ENCODE measurements at places on chromosomes 4 and X.

- DNase-seq, result no peak
Measured at GRCh38 chr4:14333616-14334015, 668.7 kb upstream of the CPEB2 start.

DNA sequence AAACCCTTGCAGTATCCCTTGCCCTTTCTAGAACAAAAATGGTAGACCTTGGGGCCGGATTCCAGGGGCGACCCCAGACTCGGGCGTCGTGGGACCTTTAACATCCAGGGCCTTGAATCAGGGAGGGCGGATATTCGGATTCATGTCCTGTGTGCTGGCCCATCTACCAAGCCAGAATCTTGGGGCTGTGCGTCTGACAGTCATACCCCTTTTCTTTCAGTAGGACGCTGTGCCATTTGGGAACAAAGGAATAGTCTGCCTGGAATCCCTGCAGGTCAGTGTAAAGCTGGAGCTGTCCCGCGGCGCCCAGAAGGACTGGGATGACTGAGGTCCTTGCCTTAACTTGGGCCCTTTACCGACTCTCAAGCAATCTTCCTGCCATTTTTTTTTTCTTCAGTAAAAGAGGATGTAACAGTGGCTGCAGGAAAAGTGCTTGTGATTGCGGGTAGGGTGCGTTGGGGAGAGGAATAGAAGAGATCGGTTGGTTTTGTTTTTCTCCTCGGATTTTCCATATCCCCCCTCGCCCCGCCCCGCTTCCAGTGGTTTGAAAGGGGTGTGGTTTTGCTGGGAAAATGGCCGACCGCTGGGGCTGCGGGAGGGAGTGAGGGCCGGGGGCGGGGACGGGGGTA is 518 bp downstream of the ARMCX1 start:
- DNase-seq, result no peak

DNA sequence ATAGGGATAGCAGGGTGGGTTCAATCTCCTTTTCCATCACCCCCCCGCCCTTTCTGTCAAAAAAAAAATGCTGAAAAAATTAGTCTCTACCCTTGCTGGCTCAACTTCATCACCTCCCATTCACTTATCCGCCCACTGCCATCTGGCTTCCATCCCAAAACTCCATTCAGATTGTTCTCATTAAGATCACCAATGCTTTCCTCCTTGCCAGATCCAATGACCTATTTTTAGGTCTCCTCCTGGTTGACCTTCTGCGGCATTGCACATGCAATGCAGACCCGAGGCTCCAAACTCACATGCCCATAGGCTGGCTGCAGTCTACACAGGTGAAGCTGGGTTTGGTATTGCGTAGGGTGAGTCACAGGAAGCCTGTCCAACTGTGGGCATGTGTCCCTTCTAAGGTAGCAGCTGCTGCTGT is 21.1 kb upstream of the STIM2 start:
- no peak for DNase-seq

DNA sequence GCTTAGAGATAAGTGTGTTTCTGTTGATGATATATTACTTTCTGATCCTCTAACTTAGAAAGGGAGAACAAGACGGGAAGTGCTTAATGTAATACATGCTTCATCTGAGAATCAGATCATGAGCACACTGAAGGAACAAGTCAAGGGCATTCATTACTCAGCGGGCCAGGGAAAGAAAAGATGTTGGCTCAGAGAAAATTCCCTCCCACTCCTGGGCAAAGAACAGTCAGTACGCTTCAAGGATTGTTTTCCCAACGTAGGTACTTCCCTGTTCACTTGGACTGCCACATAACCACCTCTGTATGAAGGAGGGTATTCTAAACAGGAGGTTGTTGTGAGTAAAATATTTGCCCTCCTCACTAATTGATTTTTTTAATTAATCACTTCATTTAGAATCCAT is 374.5 kb upstream of the FMR1 start:
- DNase-seq, result no peak

DNA sequence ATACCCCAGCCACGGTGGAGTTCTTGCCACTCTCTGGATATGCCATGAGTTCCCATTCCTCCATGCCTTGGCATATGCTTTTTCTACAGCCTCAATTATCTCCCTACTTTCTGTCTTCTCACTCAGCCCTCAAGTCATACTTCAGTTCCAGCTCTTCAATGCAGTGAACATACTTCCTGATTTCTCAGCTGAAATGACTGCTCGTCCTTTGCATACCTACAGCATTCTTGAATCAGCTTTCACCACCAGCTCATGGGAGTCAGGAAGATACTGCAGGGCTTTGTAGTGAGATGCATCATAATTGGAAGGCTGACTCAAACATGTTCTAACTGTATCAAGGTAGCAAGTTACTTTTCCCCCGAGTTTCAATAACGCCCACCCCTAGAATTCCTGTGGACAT is 118.4 kb downstream of the APBB2 start:
- no peak for DNase-seq

DNA sequence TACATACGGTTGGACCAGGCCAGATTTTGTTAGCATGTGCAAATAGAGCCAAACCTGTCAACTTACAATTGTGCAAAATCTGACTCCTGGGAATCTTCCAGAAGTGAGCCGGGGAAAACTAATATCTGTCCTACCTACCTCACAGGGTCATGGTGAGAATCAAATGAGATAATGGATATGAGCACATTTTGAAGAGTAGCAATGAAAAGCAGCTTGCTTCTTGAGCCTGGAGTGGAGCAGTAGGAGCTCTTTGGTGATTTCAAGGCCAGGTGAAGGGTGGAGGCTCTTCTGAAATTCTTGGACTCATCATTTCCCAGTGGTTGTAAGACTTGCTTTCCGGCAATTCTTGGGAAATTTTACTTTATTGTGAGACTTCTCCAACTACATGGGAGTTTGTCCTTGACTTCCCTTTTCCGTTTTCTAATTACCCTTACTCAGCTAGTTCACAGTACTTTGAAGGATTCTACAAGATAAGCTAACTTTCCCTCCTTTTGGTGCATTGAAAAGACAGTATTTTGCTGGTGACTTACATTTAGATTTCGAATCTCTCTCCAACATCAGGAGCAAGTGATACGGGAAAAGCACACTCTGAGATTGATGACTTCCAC is 12.2 kb downstream of the PLAC1 start:
- no peak for DNase-seq

GRCh38 chr4:2400841-2401609 is 17.4 kb downstream of the ZFYVE28 start:
- no peak for DNase-seq

DNA sequence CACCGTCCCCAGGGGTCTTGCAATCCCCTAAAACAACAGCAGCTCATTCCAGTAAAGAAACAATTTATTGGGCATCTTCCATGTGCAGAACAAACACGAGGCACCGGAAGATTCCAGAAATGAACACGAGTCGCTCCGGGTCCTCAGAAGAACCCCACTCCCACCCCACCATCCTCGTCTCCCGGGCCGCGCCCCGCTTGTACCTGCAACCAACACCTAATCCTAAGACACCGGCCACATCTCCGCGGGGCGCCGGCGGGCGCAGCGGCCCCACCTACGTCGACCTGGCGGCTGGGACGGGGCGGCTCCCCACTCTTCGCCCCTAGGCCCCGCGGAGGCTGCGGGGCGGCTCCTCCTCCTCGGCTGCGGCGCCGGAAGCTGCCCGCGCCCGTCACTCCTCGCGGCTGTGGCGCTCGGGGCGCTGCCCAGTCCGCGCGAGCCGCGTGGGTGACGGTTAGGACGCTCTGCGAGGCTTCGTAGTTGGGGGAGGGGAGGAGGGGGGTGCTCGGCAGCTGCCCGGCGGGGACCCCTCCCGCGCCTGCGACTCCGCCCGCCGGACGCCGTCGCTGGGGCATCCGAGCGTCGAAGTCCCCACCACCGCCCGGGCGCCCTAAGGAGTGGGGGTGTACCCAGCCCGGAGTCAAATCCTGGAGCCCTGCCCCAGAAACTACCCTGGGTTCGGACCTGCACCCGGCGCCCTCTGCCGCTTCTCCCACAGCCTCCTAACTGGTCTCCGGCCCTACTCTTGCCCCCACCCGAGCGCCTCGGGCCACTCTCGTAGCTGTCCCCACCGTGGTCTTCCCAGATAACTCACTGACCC is at the start of gene CCDC158:
TSS of gene CCDC158 (minus strand) at position 380 of the 820 bp plus-strand sequence. CDS start 17,934 bp downstream, outside the sequence.
- DNase-seq, result no peak

DNA sequence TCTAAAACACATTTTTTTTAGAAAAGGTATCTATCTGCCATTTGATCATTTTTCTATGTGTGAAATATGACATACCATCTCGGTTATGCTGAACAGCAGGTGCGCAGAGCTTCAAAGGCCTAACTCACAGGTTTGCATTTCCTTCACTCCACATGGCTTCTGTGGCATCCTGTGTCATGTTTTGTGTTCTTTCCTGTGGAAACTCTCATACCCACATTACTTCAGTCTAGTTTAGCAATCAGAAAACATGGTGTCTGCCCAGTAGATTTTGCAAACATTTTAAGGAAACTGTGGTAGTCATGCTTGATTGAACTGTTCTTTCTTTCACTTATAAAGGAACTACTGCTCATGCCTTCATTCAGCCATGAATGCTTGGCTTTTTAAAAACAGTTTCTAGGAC is 11.3 kb upstream of the ARAP2 start:
- DNase-seq, result no peak

- DNase-seq, result no peak
Measured at GRCh38 chr4:44446191-44446590, 2.4 kb downstream of the KCTD8 start.

GRCh38 chr4:112923516-112923915 is 125.9 kb upstream of the ANK2 start:
- DNase-seq, result no peak

GRCh38 chr4:40713798-40714197 is 36.0 kb upstream of the NSUN7 start:
- no peak for DNase-seq

GRCh38 chr4:124427095-124427767 is 285.3 kb downstream of the ANKRD50 start:
- no peak for DNase-seq

GRCh38 chrX:147476008-147476407 is 435.7 kb upstream of the FMR1 start:
- DNase-seq, result no peak

GRCh38 chrX:150871341-150871811 is 27.1 kb downstream of the CD99L2 start:
- no peak for DNase-seq

DNA sequence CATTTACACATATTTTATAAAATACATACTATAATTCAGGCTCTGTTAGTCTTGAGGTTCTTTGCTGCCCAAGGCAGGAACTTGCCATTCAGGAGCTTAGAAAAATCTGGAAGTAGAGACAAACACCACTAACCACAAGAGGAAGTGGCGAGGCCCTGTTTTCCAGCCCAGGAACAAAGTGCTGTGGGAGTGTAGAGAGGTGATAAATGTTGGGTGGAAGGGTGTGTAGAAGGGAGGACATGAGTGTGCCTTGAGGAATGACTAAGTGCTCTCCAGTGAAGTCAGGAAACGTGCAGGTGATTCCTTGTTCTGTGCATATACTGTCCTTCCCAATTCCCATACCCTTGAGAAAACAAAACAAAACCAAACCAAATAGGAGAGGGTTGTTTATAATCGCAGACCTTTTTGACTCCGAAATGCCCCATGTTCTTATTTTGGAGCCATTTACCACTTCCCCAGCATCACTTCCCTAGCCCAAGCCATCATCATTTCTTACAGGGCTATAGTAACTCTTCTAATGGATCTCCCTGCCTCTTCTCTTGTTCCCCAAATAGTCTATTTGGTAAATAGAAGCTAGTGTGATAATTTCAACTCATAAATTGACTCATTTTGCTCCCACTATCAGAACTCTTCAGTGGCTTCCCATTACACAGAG is 83.2 kb downstream of the GPAT3 start:
- DNase-seq, result no peak

DNA sequence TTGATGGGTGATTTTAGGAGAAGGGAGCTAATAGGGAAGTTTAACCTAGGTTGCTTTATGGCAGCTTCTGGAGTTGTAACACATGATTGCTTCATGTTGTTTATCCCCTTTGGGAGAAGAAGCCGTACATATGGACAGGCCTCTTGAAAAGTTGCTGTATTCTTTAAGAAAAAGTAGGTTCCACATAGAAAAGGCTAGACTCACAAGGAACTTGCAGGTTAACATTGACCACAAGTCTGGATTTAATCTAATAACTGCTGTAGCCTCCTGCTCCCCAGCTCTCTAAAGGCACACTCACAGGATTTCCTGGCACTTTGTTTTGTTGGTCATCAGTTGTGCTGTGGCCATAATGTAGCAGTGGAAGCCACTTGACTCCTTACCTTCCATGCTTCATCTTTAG is 19.7 kb downstream of the FNIP2 start:
- no peak for DNase-seq

GRCh38 chr4:150779707-150780106 is 197.8 kb downstream of the MAB21L2 start:
- DNase-seq, result no peak

DNA sequence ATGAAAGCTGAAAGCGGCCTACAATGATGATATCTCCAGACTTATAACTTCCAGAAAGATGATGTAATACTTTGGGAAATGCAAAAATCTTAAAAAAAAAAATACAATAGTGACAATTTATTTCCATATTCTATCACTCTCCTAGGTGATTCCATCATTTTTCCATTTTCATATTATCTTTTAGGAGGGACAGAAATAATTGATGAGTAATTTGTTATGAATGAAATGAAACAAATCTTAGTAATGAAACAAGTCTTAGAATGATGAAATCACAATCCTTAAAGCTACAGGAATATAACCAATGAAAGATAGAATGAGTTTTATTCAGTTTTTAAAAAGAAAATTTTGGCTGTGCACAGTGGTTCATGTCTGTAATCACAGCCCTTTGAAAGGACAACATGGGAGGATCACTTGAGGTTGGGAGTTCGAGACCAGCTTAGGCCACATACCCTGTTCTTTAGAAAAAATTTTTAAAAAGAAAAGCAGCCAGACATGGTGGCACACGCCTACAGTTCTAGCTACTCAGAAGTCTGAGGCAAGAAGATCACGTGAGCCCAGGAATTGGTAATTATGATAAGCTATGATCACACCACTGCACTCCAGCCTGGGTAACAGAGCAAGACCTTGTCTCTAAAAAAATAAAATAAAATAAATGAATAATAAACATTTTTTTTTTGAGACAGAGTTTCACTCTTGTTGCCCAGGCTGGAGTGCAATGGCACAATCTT is 21.7 kb downstream of the CLOCK start:
- DNase-seq, result no peak

DNA sequence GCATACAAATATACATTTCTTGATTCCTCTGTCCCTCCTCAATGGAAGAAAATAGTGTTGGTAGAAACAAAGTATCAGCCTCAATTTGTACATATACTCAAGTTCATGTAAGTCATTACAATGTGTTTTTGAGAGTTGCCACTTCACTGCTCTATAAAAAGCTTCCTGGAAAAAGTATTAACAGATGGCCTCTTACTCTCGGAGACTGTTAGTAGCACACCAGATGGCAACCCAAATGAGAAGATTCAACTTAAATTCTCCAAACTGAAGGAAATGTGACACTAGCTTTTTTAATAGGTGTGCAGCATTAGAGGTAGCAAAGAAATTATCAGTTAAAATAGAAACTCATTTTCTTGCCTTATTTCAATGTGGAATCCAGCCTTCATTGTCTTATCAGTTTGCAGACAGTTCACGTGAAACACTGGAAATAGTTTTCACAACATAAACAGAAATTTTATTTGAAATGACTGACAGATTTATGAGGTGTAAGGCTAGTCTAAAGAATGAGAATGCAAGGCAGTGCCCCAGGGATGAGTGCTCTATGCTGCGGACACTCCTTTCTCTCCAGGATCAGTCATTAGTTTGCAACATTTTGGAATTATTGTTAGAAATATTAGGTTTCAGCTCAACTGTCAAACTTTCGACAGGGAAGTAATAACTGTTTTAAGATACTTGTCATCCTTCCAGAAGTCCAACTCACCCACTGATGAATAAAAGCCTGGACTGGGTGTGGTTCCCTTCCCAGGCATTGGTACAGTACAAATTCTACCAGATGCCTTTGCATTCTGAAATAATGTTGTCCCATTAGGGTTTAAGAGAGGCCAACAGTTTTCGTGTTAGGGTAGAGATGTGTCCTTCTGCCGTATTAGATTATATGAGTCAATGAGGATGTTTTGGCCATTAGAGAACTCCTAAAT is 50.9 kb downstream of the IDS start:
- no peak for DNase-seq
